Stimulated activated CD4-positive, alpha-beta T cell treated with anti-CD3 and anti-CD28 coated beads, TNF-alpha, amount 100 ng/mL, for 24 hours (primary cell): ENCODE measurements at places on chromosomes 13 and 19.

GRCh38 chr13:48784916-48785548 lies 131.3 kb downstream of the CYSLTR2 start:
- no peak for DNase-seq

GRCh38 chr13:85864963-85865530 lies 65.8 kb upstream of the SLITRK6 start:
- no peak for DNase-seq

DNA sequence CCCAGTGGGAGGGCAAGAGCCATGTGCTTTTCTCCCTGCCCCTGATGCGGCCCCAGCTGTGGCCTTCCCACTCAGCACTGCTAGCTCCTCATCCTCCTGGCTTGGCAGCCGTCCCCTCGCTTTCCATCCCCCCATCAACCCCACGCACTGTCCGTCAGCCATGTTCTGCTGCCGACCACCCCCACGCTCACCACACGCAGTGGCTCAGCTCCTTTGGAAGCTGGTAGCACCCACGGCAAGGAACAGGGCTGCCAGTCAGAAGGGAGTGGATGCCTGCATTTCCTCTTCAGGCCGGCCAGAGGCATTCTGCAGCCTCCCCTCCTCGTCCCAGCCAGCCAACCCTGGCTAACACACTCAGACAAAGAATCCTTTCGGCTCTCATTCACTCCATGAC lies 6.3 kb downstream of the CALM3 start:
- DNase-seq, result no peak

- no peak for DNase-seq
These were observed 459.8 kb downstream of the FGF14 start for GRCh38 chr13:101942038-101942437.

GRCh38 chr13:112928972-112929782 lies 39.8 kb upstream of the MCF2L start:
- no peak for DNase-seq

GRCh38 chr19:410243-410781 lies 1.4 kb upstream of the C2CD4C start:
- DNase-seq, result no peak

DNA sequence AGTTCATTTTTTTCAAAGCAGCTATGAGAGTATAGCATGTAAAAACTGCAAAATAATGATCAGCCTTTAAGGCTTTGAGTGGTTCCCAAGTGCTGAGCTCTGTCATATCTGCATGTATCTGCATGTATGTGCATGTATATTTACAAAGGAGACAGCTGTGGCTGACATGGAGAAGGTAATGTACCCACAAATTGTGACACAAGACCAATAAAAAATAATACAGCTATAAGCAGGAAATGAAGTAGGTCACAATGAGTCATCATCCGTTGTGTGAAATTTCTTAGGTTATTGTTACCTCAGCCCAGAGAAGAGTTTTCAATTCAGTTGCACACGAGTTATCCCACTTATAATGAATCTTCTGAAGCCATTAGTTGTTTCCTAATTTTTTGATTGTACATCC lies 60.9 kb upstream of the MED4 start:
- no peak for DNase-seq

DNA sequence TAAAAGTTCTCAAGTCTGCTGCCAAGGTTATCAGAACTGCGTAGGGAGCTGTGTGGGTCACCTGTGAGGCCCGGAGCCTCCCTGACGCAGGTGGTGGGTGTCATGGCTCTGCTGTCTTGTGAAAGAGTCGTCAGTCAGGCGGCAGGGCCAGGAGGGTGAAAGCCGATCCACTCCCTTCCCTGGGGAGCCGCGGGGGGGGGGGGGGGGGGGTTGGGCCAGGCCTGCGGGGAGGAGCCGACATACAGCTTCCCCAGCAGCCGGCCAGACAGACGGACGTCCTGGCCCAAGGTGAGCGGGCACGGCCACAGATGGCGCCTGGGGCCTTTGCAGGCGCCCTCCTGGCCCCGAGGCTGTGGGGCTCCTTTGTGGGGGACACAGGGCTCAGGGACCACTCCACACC lies 12.4 kb downstream of the SBNO2 start:
- no peak for DNase-seq

- DNase-seq, result no peak
These were observed 35.6 kb upstream of the GPR183 start for GRCh38 chr13:99342723-99343315.

DNA sequence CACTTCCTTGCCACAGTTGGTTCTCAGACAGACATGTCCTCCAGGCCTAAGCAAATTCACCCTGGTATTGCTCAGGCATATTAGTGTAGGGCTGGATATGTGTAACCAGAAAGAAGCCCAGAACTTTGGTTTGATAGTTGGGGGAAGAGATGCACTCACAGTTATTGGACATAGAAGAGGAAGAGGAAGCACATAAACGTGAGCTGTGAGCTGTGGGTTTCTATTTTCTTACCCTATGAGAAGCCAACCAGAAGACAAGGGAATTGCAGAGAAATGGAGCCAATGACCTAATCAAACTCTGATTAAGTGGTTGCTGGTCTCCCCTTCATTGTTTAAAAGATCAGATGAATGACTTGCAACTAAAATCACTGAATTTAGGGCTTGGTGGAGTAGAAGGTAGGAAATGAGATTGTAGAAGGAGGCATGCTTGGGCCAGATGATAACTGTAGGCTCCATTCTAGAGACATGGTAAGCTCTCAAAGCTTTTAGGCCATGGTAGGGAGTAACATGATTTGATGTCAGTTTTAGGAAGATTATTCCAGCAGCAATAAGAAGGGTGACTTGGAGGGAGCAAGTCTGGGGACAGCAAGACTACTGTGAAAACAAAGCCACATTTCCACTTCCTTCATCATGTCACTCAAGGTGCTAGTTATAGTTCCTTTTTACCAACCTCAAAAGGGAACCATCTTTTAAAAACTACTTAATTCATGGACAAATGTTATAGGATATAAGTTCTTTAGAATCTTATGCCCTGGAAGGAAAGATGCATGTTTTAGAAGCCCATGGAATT lies 24.1 kb upstream of the WDFY2 start:
- DNase-seq, result no peak

- DNase-seq, result no peak
These were observed 744.1 kb downstream of the UQCRFS1 start for GRCh38 chr19:28468701-28469459.

DNA sequence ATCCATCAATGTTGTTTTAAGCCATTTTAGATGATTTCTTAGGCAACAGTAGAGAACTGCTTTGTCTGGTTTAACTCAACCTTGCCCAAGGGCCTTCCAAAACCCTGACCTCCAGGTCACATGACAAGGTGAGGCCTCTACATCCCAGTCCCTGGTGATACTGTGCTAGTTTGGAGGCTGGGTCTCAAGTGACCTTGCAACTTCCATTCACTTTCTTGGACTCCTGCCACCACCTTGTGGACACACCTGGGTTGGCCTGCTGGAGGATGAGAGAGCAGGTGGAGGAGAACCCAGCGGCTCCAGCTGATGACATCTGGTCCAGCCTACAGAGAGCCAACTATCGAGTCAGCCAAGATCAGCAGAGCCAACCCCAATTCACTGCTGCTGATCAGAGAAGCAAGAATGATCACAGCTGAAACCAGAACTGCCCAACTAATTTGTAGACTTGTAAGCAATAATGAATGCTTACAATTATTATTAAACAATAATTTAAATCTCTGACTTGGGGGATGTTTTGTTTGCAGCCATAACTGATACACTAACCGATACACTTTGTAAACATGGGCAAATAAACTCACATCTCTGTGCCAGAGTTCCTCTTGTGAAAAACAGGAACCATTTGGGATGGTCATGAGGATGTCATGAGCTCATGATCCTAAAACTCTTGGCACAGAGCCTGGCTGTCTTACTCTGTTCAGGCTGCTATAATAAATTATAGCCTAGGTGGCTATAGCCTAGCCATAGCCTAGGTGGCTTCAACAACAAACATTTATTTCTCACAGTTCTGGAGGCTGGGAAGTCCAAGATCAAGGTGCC lies 11.5 kb downstream of the FAM187B start:
- DNase-seq, result no peak

- DNase-seq, result peak; percentile 59
These were observed 17.7 kb upstream of the CSNK1G2 start for GRCh38 chr19:1923319-1923718.

DNA sequence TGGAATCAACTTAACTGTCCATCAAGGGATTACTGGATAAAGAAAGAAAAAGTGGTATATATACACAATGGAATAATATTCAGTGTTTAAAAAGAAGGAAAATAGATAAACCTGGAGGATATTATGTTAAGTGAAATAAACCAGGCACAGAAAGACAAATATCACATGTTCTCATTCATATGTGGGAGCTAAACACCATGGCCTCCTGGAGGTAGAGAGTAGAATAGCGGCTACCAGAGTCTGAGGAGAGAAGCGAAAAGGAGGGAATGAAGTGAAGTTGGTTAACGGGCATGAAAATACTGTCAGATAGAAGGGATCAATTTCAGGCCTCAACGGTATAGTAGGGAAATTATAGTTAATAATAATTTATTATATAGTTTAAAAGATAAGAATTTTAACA lies 147.5 kb upstream of the OBI1 start:
- DNase-seq, result no peak

DNA sequence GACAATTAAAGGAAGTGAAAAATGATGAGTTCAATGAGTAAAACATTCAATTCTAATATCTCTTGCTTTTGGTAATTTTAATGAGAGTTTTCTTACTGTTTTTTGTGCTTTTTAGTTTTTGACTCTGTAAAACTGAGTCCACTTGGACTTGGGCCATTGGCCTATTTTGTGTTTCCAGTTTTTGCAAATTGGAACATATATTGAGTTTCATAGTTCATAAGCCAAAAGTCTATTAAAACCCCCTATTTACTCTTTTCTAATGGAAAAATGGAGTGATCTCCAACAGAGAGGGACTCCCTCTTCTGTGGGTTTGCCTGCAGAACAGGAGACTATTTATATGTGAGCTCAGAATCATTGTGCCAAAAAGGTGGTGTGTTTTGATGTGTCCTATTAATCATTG lies 219.7 kb upstream of the SPRY2 start:
- no peak for DNase-seq

DNA sequence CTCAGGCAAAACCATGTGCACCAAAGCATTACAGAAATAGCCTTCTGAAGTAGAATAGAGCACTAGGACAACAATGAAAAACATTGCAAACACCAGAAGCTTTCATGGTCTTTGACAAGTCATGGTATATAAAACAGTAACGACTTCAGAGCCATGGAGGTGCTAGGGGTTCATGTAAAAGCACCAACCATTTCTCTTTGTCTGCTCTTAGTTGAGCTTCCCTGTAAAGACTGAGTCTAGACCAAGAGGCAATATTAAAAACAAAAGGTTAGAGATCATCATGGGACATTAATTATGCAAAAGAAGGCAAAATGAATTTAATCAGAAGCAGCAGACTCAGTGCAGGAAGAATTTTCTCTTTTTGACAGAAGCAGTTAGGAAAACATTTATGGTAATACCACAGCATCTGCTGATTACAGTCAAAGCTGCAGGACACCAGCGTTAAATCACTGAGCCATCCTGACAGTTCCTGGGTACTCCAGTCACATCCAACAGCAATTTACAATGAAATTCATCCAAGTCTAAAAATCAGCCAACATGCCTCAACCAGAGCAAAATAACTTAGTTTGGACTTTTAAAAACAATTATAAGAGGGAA lies 476.8 kb downstream of the DIAPH3 start:
- DNase-seq, result no peak

DNA sequence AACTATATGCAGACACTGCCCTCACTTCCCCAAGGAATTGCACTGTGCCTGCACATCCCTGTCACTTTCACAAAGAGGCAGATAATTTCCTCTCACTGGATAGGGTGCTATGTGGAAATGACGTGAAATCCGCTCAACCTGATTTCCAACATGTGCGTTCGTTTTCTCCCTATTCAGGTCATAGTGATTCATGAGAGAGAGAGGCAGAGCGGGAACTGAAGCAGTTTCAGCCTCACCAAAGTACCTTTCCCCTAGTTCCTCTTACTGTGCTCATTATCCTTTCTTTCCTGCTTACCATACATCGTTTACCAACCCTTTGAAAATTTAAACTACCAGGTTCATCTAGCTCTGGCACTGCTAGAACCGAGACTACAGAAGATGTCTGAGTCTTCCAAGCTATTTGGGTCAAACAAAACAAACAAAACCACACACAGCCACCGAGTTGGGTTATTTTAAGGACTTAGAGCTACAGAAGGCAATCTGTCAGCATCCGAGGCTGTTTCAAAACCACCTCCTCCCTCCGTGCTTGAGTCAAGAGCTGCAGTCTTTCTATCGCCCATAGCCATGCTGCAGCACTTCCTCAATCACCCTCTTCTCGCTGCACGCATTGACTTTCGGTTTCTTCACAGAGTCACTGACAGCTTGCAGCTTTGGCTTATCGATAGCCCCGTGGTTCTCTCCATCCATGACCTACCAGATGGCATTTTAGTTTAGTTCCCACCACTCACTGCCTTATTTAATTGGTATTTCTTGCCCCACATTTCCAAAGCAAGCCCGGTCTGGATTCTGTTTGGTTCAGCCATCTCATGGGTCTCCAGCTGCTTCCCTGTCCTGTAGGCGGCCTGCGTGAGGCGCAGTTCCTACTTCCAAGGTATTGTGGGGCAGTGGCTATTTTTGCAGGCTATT lies 1395.8 kb downstream of the EFNB2 start:
- DNase-seq, result peak; percentile 31

DNA sequence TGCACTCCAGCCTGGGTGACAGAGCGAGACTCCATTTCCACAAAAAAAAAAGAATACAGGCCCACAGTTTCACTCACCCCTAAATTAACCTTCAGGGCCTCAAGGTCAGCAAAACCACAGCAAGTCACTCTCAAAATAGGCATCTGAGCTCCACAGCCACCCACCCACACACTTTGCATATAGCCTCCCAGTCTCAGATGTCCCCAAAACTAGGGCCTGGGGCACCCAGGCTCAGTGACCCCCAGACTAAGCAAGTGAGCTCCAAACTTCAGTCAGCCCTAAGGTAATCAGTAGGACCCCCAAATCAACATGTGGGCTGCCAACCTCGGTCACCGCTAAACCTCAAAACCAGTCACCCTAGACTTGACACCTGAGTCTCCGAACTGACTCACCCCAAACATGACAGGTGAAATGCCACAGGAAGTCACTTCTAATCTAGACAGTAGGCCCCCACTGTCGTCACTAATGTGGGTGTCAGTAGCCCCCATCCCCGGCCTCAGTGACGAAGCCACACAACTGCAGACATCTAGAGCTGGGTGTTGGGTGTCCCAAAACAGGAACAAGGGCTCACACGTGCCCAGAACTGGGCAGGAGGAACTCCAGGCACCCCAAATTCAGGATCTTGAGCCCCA lies 13.9 kb downstream of the RABAC1 start:
- peak; percentile 91 for DNase-seq

- peak; percentile 22 for DNase-seq
These were observed 6.1 kb downstream of the FSD1 start for GRCh38 chr19:4310247-4311121.

- no peak for DNase-seq
These were observed 12.3 kb downstream of the RUBCNL start for GRCh38 chr13:46374710-46375109.

- DNase-seq, result peak; percentile 63
These were observed 15.4 kb upstream of the MATK start for GRCh38 chr19:3801412-3802096.

GRCh38 chr13:109425821-109426689 lies 360.3 kb downstream of the IRS2 start:
- DNase-seq, result no peak
